ENCODE measurements at places on chromosomes 5 and 9. TPM values are rescaled to one million over a fixed set of nuclear protein-coding genes. Genes with fewer than 3 reads are reported as not detected.

WDR38 gene
- not detected for total RNA-seq

OR13F1 gene
- not detected for total RNA-seq

GPRIN1 gene
- total RNA-seq: 6.6 TPM

LSM11 gene
- total RNA-seq: 8.1 TPM

ECM2 gene
- 2.6 TPM for total RNA-seq

GHR gene
- 11.8 TPM for total RNA-seq

ST8SIA4 gene
- 0.80 TPM for total RNA-seq

PRELID1 gene
- total RNA-seq: 76.5 TPM

DOCK8 gene
- 35.5 TPM for total RNA-seq

LHX3 gene
- total RNA-seq: not detected

SLC35D2 gene
- total RNA-seq: 27.4 TPM
